ENCODE measurements at places on chromosomes 5 and 9. TPM values are rescaled to one million over a fixed set of nuclear protein-coding genes. Genes with fewer than 3 reads are reported as not detected.

DNA sequence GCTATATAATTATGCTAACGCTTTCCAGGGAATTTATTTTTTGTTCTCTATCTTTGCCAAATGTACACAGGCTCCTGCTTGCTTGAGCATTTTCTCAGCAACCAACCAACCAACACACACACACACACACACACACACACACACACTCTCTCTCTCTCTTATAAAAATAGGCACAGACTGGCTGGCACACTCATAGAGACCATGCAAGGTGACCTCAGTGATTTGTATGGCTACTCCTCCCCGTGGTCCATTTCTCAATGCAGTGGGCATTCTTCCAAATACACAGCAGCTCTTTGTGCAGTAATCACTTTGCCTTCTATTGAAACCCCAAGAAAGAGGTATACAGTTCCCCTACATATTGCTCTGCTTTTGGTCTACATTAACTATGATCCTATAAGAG is 416.0 kb downstream of the MAN2A1 start:
- no peak for DNase-seq

DNA sequence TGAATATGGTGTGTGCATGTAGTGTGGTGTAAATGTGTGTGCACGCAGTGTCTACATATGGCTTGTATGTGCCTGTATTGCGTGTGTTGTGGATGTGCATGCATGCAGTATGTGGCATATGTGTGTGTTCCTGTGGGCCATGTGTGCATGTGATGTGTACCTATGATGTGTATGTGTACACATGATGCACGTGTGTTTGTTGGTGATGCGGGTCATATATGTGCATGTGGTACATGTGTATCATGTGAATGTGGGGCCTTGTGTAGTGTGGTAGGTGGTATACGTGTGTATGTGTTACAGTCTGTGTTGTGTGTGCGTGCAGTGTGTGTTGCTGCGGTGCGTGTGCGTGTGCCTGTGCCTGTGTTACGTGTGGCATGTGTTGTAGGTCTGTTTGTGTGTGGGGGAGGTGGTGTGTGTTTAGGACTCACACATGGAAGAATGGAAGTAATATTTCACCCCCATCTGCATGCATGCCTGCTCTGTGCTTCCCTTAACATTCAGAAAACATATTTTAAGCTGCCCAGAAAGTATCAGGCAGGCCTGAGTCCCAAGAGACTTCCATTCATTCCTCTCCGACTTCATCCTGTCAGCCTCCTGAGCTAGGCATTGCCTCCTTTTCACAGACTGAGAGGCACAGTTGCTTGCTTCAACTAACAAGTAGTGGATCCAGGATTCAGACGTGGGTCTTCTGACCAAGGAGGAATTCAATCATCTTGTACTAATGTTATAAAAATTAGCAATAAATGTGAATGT is 55.4 kb upstream of the RUFY1 start:
- peak; percentile 8 for DNase-seq

DNA sequence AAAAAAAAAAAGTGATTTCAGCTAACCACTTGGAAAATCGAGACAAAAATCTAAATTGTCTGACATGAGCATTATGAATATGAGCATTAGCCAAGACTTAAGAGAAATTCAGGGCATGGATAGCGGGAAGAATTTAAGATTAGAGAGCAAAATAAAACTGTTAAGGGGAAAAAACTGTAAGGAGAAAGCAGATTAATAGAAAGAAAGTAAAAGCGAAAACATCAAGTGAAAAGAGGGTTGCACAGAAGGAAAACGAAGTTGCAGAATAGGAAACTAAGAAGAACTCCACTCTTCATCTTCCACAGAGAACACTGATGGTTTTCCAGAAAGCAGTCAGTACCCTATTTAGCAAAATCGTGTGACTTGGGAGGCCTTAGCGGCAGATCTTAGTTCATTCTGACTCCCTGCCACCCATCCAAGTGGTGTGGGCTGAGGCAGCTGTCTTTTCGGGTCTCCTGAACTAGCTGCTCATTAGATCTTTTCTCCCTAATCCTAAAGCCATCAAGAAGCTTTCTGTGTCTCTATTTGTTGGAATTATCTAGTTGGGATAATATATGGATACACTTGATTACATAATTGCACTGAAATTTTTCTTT is 3.7 kb downstream of the NIM1K start:
- DNase-seq: no peak

BRD9 gene
- total RNA-seq: 28.0 TPM

TAF11L10 gene
- not detected for total RNA-seq

All from Right ventricle myocardium superior (tissue), 1 donor.